ENCODE measurements at places on chromosomes 6 and 20. TPM values are rescaled to one million over a fixed set of nuclear protein-coding genes. Genes with fewer than 3 reads are reported as not detected.

Gene SCUBE3
- total RNA-seq, result 63.6 TPM

Gene PTGIS
- 351 TPM for total RNA-seq

Gene CBFA2T2
- 15.7 TPM for total RNA-seq

Gene DHX35
- 11.3 TPM for total RNA-seq

Gene PRDM1
- total RNA-seq, result 6.0 TPM

Gene TINAG
- not detected for total RNA-seq

Gene TUBB2B
- 5.6 TPM for total RNA-seq

Gene ENPP5
- total RNA-seq, result 3.7 TPM

Gene CTAGE9
- total RNA-seq, result not detected

Gene PACRG
- total RNA-seq, result 0.26 TPM

Gene RRAGD
- total RNA-seq, result 17.8 TPM

Gene KAT14
- 8.3 TPM for total RNA-seq

Gene GCNT2
- total RNA-seq, result 14.6 TPM

Gene FOXS1
- 20.2 TPM for total RNA-seq

Gene SAMD5
- total RNA-seq, result 2.1 TPM

Gene ERVFRD-1
- 0.12 TPM for total RNA-seq

Gene OR2B6
- total RNA-seq, result not detected

Gene NKX2-2
- not detected for total RNA-seq

Gene LYRM4
- 17.9 TPM for total RNA-seq

Gene GSTA3
- not detected for total RNA-seq

Gene ALDH5A1
- 8.2 TPM for total RNA-seq

Gene NT5E
- 63.2 TPM for total RNA-seq

Gene RREB1
- total RNA-seq, result 44.7 TPM
